ENCODE measurements at places on chromosomes 6 and 20.

DNA sequence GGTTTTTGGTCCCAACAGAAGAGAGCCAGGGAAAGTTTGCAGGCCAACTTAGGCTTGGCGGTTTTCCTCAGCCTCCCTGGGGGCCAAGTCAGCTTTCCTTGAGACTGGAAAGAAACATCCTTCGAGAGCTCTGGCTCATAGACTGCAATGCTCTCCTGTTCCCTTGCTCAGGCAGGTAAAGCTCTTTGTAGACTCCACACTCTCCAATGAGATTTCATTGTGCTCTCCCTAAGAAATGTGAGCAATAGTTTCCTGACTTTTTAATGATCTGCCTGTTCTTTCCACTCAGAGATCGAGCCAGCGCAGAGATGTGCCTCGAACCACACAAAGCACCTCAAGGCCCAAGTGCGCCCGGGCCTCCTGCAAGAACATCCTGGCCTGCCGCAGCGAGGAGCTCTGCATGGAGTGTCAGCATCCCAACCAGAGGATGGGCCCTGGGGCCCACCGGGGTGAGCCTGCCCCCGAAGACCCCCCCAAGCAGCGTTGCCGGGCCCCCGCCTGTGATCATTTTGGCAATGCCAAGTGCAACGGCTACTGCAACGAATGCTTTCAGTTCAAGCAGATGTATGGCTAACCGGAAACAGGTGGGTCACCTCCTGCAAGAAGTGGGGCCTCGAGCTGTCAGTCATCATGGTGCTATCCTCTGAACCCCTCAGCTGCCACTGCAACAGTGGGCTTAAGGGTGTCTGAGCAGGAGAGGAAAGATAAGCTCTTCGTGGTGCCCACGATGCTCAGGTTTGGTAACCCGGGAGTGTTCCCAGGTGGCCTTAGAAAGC is 13.9 kb downstream of the TNFAIP3 start:
- peak; percentile 62 for DNase-seq

DNA sequence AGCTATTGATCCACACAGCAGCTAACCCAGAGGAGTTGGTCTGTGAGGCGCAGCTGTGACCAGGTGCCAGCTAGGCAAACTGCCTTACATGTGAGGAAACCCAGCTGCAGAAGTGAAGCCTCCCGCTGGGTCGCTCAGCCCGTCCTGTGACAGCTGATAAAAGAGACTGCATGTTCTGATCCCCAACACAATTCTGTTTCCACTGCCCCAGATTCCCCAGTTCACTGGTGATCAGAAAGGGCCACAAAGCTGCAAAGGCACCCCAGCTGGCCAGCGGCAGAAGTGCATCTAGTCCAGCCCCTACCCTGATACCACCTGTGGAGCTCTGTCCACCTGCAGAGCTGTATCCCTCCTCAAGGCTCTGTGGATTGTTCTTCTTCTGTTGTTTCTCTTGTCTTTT is 64.5 kb downstream of the CTNNBL1 start:
- DNase-seq: no peak

DNA sequence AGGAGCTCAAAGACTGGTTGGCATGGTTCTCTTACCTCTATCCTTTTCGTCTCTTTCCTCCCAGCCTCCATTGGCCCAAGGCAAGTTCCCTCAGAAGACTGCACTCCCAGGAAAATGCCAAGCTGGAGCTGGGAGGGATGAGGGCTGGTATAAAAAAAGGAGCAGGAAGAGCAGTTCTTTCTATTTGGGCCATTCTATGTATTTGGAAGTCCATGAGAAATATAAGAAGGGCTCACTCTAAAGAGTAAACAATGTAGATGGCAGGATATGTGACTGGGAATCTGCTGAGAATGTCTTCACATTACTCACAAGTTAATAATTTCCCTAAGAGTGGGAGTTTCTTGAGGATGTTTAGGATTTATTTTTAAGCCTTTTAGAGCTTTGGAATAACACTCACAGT is 36.6 kb upstream of the ADTRP start:
- no peak for DNase-seq

GRCh38 chr6:147149826-147150225 is 54.4 kb upstream of the STXBP5 start:
- DNase-seq: no peak

DNA sequence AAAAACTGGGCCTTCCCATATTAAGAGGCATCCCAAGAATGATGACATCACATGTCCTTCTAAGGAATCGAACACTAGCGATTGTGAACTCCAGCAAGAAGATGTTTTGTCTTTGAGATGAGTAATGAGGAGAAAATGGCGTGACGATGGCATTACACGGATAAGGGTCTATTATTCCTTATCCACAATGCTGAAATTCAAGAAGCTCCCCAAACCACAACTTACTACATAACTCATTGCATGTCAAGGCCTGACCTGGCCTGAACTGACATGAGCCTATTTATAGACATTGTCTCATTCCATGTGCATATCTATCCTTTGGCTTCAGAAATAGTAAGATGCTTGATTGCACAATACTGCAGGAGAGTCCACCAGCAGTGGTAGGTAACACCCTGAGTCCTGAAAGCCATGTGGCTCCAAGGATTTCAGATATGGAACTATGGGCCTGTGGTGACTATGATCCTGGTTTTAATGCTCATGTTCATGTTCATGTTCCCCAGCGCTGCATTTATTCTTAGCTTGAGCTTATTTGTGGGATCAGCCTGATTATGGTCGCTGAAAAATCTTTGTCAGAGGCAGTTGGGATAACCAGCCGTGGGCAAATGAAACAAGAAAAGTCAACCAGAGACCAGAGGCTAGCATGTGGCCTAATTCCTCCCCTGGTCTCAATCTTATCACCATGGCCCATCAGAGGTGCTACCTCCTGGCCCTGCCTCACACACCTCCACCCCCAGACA is 183.2 kb upstream of the JARID2 start:
- no peak for DNase-seq

DNA sequence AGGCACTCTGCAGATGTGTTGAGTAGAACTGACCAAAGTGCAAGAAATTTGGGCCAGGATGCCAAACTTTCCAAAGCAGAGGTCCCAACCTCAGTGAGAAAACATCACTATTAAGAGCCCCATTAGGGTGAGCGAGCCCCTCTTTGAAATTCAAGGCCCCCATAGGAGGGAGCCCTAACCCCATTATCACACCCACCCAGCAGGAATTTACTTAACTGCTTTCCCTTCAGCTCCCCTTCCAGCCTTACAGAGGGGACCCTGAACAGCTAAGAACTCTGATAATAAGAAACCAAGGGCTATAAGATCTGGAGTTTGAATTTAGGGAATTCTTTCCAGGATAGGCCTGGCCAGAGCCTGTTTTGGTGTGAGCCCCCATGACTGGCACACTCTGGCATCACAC is 130.6 kb downstream of the NFATC2 start:
- DNase-seq: peak; percentile 19

GRCh38 chr6:116446399-116446798 is 14.8 kb upstream of the CALHM6 start:
- DNase-seq: no peak

DNA sequence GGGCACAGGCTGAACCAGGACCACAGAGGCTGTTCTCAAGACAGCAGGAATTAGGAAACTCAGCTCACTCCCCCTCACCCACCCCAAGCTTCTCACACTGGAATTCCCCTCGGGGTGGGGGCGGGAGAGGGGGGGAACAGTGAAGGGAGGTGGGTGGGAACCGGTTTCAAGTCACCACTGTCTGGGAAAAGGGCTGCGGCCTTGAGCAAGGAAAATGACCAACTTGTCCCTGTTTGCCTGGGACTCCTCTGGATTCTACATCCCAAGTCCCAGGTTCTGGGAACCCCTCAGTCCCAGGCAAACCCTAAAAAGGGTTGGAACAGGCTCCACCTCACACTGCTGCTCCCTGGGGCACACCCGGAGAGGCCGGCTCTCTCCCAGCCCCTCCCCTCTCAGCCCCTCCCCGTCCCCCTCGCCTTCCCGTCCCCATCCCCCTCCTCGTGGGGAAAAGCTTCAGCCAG is 230.7 kb downstream of the TFAP2C start:
- no peak for DNase-seq

Data from natural killer cell (primary cell).